ENCODE measurements at places on chromosomes 1 and 21.

GRCh38 chr1:226125831-226126230 lies 60.7 kb downstream of the ACBD3 start:
- no peak for DNase-seq

DNA sequence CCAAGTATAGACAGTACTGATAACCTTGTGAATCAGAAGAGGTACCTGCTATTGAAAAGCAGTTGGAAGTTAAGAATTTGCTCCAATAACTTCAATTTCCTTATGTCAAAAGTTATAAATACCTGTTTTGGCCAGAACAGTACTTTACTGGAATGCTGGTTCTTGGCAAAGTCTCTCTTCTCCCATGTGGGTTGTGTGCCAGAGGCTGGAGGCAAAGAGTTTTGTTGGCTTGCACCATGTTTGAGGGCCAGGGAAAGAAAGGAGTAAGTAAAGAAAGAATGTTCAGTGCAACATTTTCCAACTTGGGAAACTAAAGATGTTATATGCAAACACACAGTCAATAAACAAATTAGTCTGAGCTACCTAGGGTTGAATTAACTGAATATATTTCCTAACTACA lies 67.0 kb upstream of the DYNLT5 start:
- no peak for DNase-seq

GRCh38 chr1:95093296-95093695 lies 20.5 kb upstream of the ALG14 start:
- no peak for DNase-seq

DNA sequence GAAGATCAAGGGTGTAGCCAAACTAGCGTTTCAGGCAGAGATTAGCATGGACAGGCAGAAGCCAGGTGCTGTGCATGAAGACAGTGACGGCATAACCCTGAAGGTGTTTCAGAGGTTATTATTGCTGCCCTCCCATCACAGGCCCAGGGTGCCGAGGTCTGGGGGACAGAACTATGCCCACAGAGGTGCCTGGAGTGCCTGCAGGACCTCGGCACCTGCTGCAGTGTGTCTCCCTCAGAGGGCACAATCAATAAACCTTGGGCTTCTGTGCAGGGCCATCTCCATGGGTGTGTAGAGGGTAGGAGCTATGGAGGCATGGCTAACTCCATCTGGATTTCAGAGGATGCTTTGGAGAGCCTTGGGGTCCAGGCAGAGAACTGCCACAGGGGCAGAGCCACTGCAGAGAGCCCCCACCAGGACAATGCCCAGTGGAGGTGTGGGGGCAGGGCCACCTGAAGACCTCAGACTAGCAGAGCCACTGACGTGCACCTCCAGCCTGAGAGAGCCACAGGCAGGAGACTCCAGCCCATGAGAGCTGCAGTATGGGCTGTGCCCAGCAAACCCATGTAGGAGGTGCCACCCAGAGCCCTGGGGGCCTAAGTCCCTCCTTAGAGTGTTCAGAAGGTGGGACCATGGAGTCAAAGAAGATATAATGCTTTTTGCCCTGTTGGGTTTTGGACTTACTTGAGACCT lies 5.7 kb upstream of the ABCG1 start:
- no peak for DNase-seq

GRCh38 chr1:20359451-20360330 lies 69.0 kb downstream of the VWA5B1 start:
- DNase-seq, result no peak

GRCh38 chr1:185849014-185849413 lies 114.8 kb downstream of the HMCN1 start:
- no peak for DNase-seq

- DNase-seq, result no peak
These were observed 108.4 kb upstream of the TNR start for GRCh38 chr1:175851749-175852148.

DNA sequence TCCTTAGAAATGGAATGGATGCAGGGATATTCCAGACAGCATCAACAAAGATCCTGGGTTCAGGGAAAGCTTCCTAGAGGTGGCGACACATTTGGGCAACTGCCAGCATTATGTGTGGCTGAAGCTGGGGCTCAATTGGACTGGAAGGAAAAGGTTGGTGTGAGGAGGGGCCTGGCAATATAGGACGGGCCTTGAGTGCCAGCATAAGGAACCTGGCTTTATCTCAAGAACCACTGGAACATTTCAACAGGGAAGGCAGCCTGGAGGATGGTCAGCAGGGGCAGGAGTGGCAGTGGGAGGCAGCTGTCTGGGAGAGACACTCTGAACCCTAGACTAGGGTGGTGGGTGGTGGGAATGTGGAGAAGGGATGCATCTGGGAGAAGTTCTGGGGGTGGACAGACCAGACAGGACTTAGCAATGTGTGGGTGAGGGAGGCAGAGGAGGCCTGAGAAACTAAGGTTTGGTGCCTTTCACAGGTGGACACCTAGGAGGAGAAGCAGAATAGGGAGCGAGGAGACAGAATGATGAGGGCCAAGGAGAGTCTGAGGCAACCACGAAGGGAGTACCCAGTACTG lies 3.5 kb downstream of the SH3BGRL3 start:
- no peak for DNase-seq

GRCh38 chr1:78565393-78565792 lies 54.9 kb upstream of the IFI44L start:
- no peak for DNase-seq

DNA sequence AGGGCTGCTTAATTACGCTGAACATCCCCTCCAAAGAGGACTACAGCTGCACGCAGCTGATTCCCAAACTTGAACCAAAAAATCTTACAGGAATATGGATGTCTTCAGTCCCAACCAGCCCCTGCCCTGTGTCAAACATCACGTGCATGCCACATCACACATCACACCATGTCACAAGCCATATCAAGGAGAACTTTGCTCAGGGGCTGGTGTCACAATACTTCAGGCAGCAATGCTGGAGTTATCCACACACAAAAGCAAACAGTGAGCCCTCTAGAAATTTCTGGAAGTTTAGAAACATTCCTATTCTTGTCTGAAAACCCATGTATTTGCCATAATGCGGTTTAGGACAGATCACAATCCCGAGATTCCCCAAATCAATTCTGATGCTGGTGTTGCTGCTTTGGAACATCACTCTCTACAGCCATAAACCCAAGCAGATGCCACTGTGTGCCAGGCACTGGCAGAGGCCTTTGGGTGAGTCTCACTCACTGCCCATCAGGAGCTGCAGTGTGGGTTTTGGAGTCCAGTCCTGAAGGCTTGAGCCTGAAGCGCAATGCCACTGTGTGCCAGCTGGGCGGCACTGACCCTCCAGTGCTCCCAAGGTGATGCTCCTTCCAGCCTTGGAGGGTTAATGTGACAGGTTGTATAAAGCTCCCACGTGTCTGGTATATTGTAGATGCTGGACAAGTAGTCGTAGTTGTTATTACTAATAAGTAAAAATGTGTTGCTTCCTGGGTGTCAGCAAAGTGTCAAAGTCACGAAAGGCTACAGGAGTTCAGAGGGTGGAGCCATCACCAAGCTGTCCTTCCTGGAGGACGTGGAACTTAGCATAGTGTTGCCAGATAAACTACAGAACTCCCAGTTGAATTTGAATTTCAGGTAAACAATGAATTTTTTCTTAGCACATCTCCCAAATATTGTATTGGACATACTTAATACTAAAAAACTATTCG lies 20.1 kb upstream of the EFNA1 start:
- no peak for DNase-seq

GRCh38 chr1:172212124-172212523 lies 208.4 kb upstream of the C1orf105 start:
- DNase-seq, result no peak

- no peak for DNase-seq
These were observed 2.6 kb downstream of the FNDC5 start for GRCh38 chr1:32868085-32868484.

DNA sequence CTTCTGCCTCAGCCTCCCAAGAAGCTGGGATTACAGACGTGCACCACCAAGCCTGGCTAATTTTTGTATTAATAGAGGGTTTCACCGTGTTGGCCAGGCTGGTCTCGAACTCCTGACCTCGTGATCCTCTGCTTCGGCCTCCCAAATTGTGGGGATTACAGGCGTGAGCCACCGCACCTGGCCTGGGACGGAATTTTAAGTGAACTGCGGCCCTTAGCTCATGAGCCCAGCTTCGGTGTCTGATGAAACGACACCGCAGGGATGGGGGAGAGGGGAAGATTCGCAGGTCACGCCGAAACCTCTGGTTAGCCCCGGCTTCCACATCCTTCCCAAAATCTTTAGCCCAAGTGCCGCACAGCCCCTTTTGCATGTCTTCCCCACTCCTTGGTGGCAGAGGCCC lies 39.1 kb downstream of the LRRC3 start:
- no peak for DNase-seq
